Stimulated activated CD8-positive, alpha-beta memory T cell treated with anti-CD3 and anti-CD28 coated beads, Interleukin-7, amount 100 ng/mL, for 1 hour (primary cell): ENCODE measurements at places on chromosomes 1 and 21.

GRCh38 chr1:246279402-246279801 lies 227.7 kb downstream of the SMYD3 start:
- no peak for DNase-seq

DNA sequence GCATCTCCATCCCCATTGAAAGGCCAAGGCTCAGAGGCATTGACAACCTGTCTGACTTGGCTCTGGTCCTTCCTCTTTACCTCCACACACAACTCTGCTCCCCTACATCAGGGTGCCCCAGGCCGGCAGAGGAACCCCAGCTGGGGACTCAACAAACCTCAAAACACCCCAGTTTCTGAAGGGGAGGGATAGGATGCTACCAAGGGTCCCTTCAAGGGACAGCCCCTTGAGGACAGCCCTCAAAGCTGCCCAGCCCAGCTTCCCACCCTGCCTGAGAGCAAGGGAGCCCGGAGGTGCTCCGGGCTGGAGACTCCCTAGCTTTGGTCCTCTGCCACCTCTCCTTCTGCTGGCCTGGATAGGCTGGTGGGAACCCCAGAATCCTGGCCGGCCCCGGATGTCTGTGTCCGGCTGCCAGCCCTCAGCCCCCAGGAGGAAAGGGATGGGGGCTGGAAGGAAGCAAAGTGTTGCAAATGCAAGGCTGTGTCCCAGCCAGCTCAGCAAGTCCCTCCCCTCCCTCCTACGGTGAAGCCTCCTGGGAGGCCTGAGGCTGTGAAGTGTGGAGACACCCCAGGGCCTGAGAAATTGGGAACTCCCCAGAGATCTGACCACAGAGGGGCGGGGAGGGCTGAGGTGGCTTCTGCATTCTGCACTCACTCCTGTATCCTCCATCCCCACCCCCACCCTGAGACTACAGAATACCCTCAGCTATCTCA lies 1.1 kb upstream of the MARCKSL1 start:
- DNase-seq: no peak

GRCh38 chr1:46575300-46575699 lies 23.9 kb upstream of the KNCN start:
- DNase-seq: no peak

DNA sequence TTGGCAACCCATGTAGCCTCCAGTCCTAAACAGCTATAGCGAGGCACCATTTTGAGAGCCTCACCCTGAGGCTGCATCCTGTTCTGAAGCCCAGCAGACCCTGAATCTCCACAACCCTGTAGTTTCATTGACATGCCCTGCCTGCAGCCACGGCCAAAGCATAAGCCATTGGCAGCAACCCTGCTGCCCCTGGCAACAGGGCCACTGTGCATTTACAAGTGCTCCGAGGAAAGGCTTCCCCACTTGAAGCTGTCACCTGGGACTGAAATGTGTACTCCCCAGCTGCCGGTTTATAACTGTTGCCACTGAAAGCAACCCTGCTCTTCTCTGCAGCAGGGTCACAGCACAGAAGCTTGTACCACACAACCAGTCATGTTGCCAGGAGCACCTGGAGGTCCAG lies 124.2 kb upstream of the OLFM3 start:
- DNase-seq: no peak

GRCh38 chr1:80922906-80923305 lies 877.8 kb upstream of the ADGRL2 start:
- DNase-seq: no peak
